ENCODE measurements at places on chromosomes 6 and 20.

DNA sequence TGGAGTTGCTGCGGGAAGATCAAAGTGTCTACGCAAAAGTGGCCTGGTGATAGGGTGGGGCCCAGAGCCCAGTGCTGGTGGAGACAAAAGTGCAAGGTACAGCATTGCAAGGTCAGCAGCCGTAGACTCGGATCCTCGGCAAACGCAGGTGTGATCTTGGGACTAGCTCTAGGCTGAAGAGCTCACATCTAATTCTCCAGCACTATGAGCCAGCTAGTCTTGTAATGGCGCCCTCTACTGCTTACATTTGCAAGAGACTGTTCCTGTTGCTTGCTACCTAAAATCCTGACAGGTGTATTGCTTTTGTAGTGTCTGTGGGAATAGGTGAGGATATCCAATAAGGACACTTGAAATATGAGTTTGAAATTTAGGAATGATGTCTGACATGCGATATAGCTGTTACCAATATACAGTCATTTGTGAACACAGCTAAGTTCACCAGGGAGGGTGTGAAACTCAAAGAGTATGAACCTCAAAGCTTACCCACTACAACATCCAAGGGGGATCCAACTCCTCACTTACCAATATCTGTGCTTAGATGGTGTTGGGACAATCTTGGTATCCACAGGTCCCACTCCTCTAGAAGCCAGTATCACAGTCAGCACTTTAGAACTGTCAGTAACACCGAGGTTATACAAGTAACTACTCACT lies 58.4 kb downstream of the PDE7B start:
- DNase-seq: no peak

DNA sequence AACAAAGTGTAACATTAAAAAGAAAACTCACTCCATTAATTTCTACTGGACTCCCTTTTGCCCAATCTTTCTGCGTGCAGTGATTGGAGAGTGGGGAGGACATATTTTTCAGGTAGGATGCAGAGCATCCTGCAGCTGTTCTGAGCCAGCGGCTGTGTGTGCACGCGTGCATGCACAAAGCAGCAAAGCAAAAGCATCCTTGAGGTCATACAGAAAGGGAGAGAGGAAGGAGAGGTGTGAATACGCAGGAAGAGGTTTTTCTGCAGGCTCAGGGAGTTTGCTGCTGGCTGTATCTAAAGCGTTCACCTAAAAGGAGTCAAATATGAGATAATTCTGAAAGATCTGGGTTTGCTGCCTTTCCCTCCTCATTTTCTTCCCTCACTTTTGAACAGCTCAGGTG lies 108.4 kb downstream of the HUS1B start:
- DNase-seq: no peak

GRCh38 chr20:5910186-5910585 lies 40.1 kb downstream of the TRMT6 start:
- DNase-seq: no peak

DNA sequence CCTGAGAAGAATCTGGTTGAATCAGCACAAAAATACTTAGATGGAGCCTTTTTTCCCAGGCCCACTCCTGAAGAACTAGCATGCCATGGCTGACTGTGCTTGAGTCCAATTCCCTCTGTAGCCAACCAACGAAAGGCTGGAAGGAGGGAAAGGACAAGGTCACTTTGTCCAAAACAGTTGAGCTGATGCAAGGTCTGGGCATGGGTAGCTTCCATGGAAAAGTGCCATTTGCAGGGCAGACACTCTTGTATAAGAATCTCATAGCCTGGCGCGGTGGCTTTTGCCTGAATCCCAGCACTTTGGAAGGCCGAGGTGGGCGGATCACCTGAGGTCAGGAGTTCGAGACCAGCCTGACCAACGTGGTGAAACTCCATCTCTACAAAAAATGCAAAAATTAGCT lies 125.0 kb upstream of the LGSN start:
- DNase-seq: no peak

DNA sequence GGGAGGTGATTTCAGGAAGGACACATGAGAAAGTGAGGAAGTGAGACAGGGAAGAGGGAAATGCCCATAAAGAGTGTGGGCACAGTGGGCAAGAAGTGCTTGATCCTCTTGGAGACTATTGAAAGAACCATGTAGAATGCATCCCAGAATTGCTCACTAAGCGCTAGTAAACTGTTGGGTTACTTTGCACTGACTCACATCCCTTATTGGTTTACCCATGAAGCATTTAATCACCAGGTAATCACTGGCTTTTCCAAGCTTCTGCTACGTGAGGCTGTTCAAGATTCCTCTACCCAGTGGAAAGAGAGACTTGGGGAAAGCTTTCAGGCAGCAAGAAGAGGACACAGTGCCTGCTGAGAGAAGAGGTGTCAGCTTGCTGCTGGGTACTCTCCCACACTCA lies 410.0 kb upstream of the JAG1 start:
- no peak for DNase-seq

GRCh38 chr6:112439432-112439831 lies 92.3 kb downstream of the RFPL4B start:
- no peak for DNase-seq

DNA sequence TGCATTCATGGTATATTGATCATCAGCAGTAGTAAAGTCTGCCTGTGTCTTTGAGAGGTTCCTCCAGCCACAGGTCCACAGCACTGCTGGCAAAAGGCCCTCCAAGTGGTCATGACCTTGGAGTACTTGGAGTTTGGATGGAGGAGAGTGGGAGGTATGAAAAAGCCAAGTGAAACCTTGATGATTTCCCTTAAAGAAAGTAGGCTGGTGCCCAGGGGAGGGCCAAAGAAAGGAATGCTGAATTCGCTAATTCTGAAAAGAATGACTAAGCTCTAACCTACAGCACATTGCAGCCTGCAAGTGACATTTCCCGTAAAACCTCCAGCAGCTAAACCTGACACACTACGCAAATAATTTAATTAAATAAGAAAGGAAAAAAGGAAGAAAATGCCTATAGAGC lies 223.4 kb upstream of the TAB2 start:
- DNase-seq: no peak

- DNase-seq: no peak
Measured at GRCh38 chr6:169240591-169241390, 12.9 kb downstream of the THBS2 start.

DNA sequence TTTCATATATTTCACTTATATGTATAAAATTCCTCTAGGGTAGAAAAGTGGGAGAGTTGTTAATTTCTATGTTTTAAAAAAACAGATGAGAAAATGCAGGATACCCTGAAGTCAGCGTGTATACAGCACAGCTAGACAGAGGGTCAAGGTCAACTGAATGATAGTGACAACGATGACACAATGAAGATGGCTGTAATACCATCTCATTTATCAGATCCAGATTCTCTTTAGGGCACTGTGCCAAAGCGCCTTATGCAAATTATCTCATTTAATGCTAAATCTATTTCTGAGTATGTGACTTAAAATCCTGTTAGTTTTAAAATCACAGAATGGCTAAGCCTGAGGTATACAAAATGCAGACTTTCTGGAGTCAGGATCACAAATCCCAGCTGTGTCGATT lies 431.4 kb upstream of the RUNX2 start:
- DNase-seq: no peak

GRCh38 chr6:87029711-87030314 lies 65.1 kb downstream of the CGA start:
- DNase-seq: no peak

- no peak for DNase-seq
Measured at GRCh38 chr20:50848846-50849673, 54.2 kb downstream of the BCAS4 start.

DNA sequence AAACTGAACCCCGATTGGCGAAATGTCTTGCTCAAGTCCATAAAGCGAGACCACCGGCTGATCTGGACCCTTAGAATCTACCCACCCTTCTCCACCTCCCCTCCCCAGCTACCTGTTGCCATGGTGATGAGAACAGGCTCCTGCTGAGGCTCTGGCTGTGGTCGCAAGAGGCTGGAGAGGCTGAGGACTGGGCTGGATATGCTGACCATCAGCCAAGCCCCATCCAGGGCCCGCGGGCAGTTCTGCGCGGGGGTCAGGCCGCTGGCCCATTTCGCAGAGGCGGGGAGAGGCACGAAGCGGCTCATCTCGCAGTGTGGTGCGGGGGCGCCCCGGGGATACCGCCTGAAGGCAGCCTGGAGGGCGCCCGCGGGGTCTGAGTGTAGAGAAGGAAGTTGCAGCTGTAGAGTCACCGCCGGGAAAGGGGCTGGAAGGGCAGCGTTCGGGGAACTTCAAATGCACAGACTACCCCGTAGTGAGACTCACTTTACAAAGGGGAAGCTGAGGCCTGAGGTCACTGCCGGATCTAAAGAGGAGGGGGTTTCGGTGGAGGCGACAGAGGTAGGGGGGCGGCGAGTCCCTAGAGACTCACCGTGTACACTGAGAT lies 671 bp downstream of the TAPBP start:
- DNase-seq: peak; percentile 90

- DNase-seq: no peak
Measured at GRCh38 chr20:640674-641515, 12.1 kb downstream of the SRXN1 start.

DNA sequence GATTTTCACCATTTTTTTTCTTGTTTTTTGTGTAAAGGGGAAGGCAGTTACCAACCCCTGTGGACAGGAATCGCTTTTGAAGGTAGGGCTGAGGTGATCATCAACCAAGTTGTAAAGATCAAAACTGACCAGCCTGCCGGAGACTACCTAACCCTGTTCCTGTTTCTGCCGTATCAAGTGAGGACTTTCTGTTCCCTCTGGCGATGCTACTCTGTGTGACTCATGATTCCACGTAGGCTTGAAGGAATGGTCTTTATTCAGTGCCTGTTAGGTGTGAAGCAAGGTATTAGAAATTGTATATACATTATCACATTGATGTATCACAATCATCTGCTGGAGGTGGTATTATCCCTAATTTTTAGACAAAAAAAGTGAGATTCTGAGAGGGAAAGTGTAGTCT lies 161.3 kb downstream of the SOX4 start:
- DNase-seq: no peak

DNA sequence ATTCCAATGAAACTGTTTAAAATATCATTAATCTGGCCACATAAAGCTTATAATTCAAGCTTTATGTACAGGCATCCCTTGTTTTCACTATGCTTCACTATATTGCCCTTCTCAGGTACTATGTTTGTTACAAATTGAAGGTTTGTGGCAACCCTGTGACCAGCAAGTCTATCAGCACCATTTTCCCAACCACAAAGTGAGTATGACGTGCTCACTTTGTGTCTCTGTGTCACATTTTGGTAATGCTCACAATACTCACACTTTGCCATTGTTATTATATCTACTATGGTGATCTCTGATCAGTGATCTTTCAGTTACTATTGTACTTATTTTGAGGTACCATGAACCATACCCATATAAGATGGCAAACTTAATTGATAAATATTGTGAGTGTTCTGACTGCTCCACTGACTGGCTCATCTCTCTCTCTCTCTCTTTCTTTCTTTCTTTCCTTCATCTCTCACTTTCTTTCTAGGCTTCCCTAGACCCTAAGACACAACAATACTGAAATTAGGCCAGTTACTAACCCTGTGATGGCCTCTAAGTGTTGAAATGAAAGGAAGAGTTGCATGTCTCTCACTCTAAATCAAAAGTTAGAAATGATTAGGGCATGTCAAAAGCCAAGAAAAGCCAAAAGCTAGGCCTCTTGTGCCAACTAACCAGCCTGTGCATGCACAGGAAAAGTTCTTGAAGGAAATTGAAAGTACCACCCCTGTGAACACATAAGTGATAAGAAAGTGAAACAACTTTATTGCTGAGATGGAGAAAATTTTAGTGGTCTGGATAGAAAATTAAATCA lies 227.9 kb downstream of the BCAS1 start:
- DNase-seq: no peak
